CD14-positive monocyte (primary cell): ENCODE measurements at places on chromosomes 12 and 14.

GRCh38 chr12:56189918-56190694 lies 823 bp upstream of the SMARCC2 start:
- DNase-seq: peak; percentile 62

DNA sequence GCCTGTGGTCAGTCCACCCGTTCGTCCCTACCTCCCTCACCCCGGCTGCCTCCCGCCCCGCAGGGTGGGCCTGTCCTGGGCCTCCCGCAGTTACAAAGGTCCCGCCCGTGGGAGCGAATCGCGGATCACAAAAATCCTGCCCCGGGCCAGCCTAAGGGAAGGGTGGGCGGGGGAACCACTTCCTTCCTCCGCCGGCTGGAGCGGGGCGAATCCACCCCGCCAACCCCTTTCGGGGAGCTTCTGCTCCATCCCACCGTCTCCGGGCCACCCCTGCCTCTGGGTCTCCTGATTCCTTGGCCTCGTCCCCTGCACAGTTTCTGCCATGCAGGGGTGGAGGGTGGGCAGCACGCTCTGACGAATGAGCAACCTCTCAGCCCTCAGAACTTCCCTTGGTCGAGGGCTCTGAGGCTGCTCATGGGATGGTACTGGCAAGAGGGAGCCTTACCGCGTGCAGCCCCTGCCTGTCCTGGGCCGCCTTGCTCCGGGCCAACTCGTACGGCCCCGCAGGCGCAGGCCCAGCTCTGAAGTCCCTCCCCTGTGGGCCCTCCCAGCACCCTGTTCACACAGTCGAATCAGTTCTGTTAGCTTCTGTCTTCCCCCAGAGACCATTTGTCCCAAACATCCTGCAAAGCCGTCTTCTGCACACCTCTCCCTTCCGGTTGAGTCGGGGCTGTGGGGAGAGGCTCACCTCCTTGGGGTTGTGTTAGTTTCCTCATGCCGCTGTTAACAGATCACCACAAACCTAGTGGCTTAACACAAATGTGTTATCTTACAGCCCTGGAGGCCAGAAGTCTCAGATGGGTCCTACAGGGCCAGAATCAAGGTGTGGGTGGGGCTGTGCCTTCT lies 589 bp upstream of the HVCN1 start:
- DNase-seq: no peak

- DNase-seq: peak; percentile 80
Observed at GRCh38 chr12:50039151-50039835, 14.0 kb upstream of the RACGAP1 start.

- no peak for DNase-seq
Observed at GRCh38 chr12:70248876-70249275, 5.6 kb downstream of the CNOT2 start.

DNA sequence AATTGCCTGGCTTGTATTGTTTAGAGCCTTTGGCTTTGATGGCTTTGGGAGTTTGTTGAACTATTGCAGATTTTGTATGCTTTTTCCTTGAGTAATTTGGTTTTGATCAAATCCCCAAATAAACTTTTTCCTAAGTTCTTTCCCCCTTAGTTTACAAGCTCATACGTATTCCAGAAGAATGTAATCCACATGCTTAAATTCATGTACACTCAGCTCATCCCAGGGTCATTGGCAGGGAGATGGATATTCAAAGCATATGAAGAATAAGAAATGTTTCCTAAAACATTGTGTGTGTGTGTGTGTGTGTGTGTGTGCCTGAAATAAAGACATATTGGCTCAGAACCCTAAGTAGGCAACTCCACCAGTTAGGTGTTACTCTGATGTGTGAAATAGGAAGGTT lies 89.4 kb downstream of the TMEM30B start:
- no peak for DNase-seq

DNA sequence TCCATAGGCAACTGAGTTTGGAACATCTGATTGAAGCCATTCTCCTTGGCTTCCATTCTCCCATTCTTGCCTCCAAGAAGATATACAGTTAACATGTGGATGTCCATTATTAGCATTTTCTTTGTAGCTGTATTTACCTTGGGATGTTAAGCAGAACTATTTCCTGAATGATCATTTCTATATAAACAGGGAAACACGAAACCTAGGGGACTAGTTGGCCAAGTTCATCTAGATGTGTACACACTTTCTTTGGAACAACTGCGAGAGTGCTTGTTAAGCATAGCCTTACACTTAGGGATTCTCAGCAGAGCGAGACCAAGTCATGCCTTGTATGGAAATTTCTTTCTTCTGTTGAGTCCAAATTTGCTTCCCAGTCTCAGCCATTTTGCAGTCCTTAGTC lies 42.1 kb downstream of the DRAM1 start:
- no peak for DNase-seq

DNA sequence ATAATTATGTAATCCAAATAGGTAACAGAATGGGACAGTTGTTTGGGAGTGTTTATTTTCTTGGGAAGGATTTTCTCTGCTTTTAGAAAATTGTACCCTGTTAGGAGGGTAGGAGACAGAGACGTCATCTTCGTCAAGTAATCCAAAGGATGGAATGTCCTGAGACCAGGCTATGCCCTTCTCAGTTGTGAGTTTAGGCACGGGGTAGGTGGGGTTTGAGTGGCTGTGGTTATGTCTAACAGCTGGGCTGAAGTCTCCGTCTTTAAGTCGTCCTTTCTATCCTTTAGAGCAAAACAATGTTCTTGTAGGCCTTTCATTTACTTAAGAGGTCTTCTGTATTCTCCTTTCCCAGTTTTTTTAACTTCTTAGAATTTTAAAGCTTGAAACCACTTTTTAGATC lies 5.7 kb downstream of the SOCS2 start:
- no peak for DNase-seq

GRCh38 chr12:24561882-24562770 lies 386.8 kb downstream of the BCAT1 start:
- DNase-seq: peak; percentile 21

DNA sequence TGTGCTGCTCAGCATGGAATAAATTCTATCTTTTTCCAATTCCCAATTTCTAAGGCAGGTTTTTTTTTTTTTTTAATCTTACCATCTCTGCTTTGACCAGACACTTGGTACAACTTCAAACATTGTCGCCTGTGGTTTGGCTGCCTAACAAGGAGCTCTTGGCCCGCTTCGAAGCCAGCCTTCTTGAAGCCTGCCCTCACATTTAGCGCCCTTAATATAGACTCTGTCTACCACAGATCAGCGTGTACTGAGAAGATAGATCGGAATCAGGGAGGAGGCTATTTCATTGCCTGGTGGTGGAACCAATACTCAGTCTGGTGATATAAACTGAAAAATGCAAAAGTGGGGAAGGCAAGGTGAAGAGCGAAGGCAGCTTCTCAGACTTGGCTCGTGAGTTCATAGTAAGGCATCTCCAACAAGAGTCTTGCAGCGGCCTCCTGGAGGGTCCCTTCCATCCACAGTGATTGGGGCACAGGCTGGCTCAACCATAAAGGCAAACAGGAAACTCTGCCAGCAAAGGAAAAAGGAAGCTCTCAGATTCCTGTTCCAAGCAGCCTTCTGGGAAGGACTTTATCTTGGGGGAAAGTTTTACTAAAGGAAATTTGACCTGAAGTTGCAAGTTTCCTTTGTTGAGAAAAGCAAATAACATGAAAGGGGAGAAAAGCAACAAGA lies 103.2 kb upstream of the BCL2L14 start:
- DNase-seq: no peak

GRCh38 chr12:27020761-27021160 lies 1.6 kb upstream of the MED21 start:
- no peak for DNase-seq

- DNase-seq: no peak
Observed at GRCh38 chr12:132324841-132325732, 4.3 kb downstream of the GALNT9 start.

- DNase-seq: no peak
Observed at GRCh38 chr14:79724934-79725717, 486.2 kb downstream of the DIO2 start.

GRCh38 chr12:46383654-46384450 lies 11.3 kb upstream of the SLC38A2 start:
- DNase-seq: peak; percentile 69

GRCh38 chr12:82698708-82699564 lies 12.2 kb downstream of the TMTC2 start:
- no peak for DNase-seq

DNA sequence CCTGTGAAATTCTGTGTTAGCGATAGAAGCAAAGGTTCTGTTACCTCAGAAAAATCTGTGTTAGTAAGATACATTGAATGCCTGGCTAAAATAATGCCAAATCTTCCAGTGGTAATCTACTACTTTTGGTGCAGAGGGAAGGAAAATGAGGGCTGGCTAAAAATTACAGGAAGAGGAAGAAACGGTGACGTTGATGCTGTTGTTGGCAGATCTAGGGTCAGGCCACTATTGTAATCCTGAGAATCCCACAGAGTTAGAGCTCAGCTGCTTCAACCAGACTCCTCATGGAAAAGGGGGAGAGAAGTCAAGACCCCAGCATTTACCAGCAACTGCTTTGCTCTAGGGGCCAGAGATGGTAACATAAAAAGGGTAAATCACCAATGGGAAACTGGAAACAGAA lies 145.1 kb downstream of the PPM1H start:
- DNase-seq: peak; percentile 25

DNA sequence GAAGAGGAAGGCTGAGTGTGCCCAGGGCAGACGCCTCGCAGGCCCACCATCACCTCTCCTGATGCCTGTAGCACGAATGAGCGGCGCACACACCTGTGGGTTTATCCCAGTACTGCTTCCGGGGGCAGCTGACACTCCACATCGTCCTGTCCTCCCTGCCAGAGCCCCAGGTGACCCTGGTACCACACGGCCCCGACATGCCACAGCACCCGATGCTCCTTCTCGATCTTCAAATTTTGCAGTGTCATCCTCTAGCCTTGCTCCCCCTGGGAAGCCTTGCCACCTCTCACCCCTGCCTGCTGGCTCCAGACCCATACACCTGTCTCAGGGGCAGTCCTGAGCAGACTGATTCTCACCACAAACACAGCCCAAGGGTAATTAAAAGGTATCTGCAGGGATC lies 40.6 kb downstream of the ANO2 start:
- DNase-seq: no peak

DNA sequence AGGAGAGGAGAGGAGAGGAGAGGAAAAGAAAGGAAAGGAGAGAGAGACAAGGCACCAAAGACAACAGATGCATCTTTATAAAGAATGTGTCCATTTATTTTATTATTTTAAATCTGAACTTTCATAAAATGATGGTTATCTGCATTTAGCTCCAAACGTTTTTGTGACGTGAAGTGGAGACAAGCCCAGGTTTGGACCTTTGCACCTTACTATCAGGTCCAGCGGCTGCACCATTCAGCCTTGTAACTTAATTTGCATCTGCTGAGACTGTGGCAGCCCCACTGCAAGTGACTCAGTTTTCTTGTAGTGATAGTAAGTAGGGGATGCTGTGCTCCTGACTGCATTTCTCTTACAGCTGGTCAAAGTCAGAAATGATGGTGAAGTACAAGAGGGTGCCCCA lies 130.7 kb downstream of the NTF3 start:
- no peak for DNase-seq
